Vagina (tissue), 2 donors: ENCODE measurements at places on chromosomes 12 and 14.

DNA sequence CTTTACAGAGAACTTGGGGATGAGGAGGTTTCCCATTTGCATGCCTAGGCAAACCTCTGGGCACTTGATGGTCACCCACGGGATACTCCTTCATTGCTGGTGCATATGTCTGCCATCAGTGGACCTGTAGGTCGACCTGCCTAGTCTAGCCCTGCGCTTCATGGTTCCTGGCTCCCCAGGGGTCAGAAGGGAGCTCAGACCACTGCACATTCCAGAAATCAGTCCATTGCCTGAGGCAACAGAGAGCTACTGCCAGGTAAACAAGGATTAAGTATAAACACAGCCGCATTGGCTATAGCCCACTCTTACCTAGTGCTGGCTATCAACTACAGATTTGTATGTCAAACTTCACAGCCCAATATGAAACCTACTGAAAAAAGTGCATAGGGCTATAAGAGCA lies 476.4 kb downstream of the SOX5 start:
- no peak for DNase-seq

DNA sequence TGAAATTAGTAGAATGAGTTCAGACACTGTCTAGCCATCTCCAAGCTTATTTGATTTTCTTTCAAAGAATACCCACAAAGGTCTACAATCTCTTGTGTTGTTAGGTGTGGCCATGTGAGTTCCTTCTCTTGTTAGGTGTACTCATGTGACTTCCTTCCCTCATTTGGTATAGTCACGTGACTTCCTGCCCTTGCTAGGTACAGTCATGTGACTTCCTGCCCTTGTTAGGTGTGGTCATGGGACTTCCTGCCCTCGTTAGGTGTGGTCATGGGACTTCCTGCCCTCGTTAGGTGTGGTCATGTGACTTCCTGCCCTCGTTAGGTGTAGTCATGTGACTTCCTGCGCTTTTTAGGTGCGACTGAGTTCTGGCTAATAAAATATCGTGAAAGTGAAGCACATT lies 179.6 kb downstream of the TMX1 start:
- DNase-seq: no peak

DNA sequence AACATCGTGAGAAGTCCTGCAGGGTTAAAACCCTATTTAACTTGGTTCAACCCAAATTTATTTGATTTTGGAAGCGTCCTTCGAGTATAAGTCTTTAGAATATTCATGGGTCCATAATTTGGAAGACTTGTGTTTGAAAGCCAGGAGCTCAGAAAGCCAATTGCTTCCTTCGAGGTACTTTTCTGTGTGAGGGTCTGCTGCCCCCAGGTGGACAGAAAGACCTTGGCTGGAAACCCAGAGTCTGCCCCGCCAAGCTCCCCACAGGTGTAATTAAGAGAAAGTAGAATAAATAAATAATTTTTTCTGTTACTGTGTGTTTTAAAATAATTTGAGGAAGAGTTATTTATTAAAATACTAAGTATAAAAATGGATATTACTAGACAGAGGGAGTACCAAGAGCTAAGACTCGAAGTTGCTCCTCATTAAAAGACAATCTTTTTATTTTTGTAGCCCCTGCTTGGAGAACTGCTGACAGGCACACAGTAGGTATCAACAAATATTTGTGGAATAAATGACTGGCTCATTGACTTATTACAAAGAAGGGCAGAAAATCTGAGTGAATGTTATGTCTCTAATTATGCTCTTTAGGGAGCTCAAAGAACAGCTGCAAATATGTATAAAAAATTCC lies 105.8 kb downstream of the PAH start:
- DNase-seq: no peak

DNA sequence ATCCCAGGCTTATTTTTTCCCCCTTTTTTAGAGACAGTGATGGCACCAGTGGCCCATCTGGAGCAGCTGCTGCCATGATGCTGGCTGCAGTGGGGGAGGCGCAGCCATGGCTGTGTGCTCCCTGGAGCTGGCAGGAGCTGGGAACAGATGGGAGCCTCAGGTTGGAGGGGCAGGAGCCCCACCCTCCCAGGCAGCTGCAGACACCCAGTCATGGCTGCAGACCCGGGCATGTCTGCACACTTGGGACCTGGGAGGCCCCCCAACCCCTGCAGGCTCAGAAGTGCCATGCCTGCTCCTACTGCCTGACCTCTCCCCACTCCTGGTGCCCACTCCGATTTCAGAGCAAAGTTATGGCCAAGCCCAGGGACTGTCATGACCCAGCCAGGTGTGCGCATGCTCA lies 25.1 kb downstream of the CDKL1 start:
- no peak for DNase-seq

GRCh38 chr12:108630481-108631207 lies 3.0 kb downstream of the SELPLG start:
- DNase-seq: no peak

- no peak for DNase-seq
Observed at GRCh38 chr12:95207407-95207806, 9.9 kb downstream of the FGD6 start.

- DNase-seq: no peak
Observed at GRCh38 chr12:124492879-124493808, 74.3 kb downstream of the NCOR2 start.

DNA sequence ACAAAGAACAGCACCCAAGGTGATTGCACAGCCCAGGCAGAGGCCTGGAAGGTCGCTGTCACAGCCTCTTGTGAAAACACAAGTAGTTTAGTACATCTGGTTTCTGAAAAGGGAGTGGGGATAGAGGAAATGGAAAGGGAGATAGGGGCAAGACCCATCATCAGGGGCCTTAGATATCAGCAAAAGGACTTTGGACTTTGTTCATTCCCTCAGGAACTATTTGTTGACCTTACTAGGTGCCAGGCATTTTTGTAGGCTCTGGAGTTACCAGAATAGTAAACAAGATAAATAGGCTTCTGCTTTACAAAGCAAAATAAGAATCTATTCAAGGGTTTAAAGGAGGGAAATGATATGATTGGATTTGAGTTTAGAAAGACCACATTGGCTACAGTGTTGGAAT lies 199.4 kb upstream of the CDKN3 start:
- no peak for DNase-seq

DNA sequence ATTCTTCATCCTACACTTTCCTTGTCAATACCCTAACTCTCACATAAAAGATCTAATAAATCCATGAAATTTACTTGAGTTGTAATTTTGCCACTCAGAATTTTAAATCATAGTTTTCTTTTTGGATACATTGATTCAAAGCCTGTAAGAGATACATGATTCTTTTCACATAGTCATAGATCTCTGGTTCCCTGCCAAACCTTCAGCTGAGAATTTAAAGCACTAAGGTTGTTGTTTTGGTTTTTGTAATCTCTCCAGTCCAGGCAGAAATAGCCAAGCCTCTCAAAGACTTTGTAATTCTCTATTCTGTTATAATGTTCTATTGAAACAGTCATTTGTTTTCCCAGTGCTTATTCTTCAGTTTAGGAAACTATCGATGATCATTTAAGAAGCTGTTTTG lies 273.9 kb downstream of the TRHDE start:
- DNase-seq: no peak

DNA sequence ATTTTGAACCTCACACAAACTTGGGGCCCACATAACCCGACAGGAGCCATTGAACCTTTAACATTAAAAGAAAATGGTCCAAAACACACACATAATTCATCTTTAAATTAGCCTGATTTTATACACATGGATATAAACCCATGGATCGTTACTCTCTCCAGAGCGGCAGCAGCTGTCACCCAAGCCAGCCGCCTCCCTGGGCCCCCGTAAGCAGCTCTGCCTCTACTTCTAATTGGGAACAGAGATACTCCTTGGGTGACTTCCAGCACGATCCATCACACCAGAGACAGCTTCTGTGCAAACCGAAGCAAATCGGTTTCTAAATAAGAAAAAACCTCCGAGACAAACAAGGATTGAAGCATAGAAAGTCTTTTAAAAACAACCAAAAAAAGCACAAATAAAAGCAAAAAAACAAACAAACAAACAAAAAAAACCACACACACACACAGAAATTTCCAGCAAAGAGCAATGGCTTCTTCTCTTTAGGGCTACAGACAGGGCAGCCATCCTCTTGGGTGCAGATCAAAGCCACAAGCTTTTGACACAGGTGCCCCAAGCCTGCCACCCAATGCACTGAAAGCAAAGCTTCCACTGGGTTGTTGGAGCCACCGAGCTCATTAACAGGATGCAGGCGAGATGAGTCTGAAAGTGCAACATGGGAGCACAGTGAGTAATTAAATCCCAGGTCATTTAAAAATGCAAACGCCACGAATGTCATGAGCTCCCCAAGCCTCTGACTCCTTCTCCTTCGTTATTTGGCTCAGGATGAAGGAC lies 156.9 kb downstream of the DPF3 start:
- no peak for DNase-seq

DNA sequence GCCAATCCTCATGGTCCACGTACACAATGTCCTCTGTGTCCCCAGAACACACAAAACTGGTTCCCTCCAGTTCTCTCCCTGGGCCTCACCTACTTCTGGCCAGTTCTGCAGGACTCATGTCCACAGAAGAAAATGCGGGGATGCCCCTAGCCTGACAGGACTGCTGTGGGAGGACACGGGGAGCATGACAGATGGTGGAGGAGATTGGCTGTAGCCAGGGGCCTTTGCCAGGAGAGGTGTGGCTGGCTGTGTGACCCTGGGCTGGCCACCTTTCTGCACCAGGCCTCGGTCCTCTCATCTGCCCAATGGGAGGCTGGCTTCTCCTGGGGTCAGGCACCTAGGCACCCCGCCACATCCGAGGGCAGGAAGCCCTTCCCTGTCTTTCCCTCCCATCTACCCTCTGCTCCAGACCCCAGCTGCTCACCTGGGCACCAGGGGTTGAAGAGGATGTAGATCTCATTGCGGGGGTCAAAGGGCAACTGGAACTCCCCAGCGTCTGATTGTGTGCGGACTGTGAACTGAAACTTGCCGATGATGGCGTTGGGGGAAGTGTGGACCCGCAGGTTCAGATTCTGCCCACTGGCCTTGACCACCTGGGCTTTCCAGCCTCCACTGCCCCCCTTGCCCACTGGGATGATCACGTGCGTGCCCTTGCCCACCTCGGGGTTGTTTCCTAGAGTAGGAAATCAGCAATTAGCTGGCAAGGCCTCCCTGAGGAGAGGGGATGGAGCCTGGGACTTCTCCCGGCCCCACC lies 2.8 kb downstream of the TGM1 start:
- no peak for DNase-seq

GRCh38 chr14:81710232-81710845 lies 176.7 kb upstream of the SEL1L start:
- DNase-seq: no peak

DNA sequence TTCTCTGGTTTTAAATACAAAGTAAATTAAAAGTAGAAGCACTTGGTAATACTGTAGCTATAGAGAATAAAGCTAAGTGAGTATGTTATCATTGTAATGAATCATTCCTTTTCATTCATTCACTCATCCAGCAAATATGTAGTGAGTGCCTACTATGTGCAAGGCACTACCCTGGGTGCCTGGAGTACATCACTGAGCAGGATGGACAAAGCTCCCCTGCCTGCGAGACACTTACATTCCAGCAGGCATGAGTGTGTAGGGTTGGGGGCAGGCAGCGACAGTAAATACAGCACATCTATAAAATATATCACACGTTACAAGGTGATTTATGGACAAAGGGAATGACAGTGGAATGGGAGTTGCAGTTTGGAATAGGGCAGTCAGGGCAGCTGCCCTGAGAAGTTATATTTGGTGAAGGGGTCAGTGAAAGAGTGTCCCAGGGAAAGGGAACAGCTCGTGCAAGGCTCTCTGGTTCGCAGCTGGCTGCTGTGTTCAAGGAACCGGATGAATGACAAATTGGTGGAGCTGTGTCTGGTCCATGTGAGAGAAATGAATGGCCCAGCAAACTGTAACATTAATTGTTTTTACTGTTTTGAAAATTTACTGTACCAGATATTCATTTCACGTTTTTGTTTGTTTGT lies 159.6 kb downstream of the CRADD start:
- peak; percentile 32 for DNase-seq

DNA sequence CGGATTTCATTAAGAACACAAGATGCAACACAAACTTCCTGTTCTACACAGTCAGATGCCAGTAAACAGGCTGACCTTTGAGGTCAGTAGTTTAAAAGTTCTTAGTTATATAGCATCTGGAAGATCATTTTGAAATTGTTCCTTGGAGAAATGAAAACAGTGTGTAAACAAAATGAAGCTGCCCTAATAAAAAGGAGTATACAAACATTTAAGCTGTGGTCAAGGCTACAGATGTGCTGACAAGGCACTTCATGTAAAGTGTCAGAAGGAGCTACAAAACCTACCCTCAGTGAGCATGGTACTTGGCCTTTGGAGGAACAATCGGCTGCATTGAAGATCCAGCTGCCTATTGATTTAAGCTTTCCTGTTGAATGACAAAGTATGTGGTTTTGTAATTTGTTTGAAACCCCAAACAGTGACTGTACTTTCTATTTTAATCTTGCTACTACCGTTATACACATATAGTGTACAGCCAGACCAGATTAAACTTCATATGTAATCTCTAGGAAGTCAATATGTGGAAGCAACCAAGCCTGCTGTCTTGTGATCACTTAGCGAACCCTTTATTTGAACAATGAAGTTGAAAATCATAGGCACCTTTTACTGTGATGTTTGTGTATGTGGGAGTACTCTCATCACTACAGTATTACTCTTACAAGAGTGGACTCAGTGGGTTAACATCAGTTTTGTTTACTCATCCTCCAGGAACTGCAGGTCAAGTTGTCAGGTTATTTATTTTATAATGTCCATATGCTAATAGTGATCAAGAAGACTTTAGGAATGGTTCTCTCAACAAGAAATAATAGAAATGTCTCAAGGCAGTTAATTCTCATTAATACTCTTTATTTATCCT lies 13.5 kb downstream of the PTGER2 start:
- DNase-seq: no peak

DNA sequence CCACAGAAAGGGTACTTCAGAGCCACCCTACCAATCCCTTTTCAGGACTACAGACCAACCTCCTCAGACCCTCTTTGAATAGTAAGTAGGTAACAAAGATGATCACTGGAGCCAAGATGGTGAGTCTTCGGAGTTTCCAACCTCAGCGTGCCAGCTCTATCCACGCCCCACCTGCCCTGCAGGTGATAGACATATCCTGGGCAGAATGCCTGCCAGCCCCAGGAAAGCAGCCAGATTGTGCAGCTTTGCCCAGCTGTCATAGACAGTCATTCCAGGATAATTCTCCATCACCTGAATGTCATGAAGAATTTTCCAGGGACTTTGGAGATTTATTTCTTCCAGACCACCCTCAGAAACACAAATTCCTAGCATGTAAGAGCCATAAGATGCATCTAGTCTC lies 434.4 kb downstream of the RGS6 start:
- DNase-seq: no peak

GRCh38 chr12:50056639-50056976 lies 788 bp upstream of the ASIC1 start:
- DNase-seq: no peak

GRCh38 chr14:24110060-24110459 lies 4.5 kb upstream of the DCAF11 start:
- DNase-seq: no peak
